LoVo (cell line): ENCODE measurements at places on chromosomes 6 and 20.
A peak's percentile ranks its signal among the peaks of the same experiment; 100 is the strongest.

DNA sequence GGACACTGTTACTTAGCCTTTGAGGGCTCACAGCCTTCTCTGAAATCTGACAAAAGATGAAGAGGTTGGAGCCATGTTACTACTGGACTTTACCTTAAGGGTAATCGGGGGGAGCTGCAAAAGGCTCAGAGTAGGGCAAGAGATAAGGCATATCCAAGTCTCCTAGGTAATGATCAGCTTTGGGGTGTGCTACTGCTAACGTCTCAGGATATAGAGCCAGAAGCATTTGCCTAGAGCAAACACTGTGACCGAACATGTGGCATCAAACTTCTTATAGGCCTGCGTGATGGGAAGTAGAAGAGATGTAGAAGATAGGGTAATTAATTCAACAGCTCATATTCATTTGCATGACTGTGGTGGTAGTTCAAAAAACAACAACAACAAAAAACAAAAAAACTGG is 11.1 kb downstream of the UBE2V1 start:
- DNase-seq, result no peak

- no peak for DNase-seq
These were observed 1.1 kb downstream of the RNF39 start for GRCh38 chr6:30074331-30075093.

GRCh38 chr20:10447028-10447427 is 11.9 kb downstream of the SLX4IP start:
- DNase-seq, result peak; percentile 74

DNA sequence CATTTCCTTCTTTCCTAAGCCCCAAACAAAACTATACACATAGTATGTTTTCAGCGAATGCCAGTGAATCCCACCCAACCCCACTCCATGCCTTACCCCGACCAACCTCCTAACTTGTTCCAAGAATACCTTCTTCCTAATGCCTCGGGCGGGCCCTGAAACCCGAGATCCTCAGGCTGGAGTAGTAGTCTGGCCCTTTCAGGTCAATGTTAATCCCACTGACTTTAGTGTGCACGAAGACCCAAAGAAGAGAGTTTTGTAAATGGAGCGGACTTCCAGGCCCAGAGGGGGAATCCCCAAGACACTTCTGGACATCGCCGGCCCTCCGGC is 394 bp downstream of the YIPF3 start:
- no peak for DNase-seq

GRCh38 chr20:52191132-52191915 is at the start of gene ZFP64:
ZFP64 (minus strand) TSS chr20:52191779; CDS start chr20:52191636, 143 bp downstream.
- DNase-seq, result peak; percentile 77

DNA sequence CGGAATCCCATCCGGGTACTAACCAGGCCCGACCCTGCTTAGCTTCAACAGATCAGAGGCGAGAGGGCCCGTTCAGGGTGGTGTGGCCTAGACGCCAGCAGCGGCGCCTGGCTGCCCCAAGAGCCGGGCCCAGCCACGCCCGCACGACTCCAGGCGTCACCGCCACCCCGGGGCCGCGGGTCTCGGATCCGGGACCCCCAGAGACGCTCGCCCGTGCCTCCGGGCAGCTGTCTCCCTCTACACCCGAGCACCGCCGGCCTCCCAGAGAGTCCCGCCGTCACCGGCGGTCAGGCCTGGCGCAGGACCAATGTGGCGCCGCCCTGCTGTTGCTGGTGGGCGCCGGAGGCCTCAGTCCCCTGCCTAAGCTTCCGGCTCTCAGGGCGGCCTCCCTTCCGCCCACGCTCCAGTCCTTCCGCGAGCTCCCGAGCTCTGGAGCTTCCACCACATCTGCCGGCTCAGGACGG is 441.2 kb upstream of the DEFB115 start:
- DNase-seq, result no peak

- DNase-seq, result no peak
These were observed 12.1 kb upstream of the NFATC2 start for GRCh38 chr20:51554538-51555165.

DNA sequence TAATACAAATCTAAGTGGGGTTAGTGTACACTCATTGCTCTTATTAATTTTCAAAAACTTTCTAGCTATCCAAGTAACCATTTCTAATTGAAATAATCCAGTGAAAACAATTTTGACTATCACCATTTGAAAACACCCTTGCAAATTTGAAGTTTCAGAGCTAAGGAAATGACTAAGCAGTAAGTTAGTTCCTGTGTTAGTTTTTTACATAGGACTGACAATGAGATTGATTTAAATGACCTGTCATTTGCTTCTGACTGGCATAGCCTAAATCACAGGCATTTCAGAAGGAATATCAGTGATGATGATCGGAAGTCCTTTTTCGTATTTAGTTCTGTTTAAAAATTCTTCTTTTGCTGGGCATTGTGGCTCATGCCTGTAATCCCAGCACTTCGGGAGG is 27.0 kb downstream of the STK4 start:
- DNase-seq, result no peak

DNA sequence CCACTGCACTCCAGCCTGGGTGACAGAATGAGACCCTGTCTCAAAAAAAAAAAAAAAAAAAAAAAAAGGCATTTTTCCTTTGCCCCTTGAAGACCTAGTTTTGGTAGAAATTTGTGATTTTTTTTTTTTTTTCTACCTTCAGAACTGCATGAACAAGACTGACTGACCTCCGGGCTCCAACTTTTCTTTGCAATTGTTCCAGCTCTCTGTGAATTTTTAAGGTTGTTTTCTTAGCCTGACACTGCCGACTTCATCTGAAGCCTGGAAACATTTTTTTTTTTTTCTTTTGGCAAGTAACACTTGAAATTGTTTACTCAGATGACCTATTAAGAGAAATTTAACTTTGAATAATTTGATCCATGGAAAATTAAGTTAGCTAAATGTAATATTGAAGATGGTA is 73.0 kb downstream of the SLC24A3 start:
- DNase-seq, result no peak

- DNase-seq, result no peak
These were observed 49.7 kb downstream of the GOPC start for GRCh38 chr6:117552618-117553017.

- DNase-seq, result no peak
These were observed 8.8 kb downstream of the KCNQ2 start for GRCh38 chr20:63463400-63464288.

- peak; percentile 34 for DNase-seq
These were observed 665 bp downstream of the RRAGD start for GRCh38 chr6:89411145-89412070.

DNA sequence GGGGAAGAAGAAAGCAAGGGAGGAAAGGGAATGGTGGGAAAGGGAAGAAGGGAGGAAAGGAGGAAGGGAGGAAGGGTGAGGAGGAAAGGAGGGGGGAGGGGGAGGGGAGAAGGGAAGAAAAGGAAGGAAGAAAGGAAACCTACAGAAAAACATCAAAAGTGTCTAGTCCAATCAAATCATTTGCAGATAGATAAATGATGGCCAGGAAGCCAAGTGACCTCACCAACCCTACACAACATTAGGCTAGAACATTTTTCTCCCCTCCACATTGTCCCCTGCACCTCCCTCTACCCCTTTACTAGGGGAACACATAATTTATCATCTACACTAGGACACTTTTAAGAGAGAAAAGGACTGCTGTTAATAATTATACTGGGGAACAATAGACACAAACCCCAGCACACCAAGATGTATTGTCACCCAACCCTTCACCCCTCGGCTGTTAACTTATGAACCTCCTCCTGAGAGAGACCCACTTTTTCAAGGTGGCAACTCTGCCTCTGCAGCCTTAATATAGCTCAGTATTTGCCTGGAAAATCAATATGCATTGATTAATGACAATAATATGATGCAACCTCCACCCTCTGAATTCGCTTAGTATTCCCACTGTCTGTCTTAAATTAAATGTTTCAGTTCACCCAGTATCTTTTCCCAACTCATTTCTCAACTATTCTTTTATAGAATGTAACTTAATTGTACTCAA is 231.2 kb downstream of the PTPRT start:
- DNase-seq, result no peak

DNA sequence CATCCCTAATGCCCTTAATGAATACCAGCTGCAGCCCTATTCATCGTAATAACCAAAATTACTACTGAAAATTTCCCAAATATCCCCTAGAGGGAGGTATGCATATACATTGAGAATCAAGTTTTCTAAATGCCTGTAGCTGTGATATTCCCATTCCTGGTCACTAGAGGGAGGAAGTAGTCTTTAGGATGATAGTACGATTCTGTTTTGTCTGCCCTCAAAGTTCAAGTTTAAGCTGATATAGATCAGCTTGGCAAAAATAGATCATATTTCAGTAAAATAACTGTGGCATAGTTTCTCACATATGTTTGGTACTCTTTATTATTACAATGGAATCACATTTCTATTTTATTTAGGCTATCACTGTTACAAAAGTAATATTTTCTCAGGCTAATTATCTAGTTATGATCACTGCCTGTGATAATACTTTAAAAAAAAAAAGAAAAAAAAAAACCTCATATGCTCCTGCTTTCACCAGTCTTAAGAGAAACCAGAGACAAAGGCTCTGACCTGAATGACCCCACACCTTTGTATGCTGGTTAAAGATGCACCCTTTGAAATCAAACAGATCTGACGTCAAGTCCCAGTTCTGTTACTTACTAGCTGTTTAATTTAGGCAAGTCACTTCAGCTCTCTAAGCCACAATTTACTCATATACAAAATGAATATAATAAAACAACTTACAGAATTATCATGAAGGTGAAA is 11.0 kb downstream of the TSPYL1 start:
- peak; percentile 78 for DNase-seq

GRCh38 chr6:169583886-169584541 is 117.8 kb downstream of the WDR27 start:
- no peak for DNase-seq

GRCh38 chr6:138568997-138569396 is 69.7 kb upstream of the NHSL1 start:
- DNase-seq, result no peak

DNA sequence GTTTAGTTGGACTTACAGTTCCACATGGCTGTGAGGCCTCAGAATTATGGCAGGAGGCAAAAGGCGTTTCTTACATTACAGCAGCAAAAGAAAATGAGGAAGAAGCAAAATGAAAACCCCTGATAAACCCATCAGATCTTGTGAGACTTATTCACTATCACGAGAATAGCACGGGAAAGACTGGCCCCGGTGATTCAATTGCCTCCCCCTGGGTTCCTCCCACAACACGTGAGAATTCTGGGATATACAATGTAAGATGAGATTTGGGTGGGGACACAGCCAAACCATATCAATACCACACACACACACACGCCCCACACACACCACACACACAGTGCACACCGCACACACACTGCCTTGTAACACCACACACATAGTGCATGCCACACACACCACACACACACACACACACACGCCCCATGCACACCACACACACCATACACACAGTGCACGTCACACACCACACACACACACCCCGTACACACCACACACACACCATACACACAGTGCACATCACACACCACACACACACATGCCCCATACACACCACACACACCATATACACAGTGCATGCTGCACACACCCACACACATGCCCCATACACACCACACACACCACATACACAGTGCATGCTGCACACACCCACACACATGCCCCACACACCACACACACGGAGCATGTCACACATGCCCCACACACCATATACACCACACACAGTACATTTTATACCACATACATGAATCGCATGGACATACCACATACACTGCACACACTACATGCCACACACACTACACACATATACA is 310.5 kb downstream of the TAF4 start:
- DNase-seq, result no peak

DNA sequence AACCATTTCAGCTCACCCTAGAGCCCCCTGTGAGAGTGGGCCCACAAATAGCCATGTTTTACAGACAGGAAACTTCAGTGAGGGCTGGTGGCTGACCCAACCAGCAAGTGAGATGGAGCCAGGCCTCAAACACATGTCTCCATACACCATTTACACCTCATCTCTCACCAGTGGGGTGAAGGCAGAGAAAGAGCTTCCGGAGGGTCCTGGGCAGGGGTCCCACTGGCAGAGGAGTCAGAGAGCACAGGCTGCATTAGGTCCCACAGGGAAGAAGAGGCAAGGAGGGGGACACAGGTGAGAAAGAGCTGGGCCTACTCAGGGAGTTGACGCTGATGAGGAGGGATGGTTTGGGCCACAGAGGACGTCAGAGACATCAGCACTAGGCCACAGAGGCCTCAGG is 172.6 kb downstream of the VEGFA start:
- DNase-seq, result no peak

GRCh38 chr20:63293456-63293855 is 470 bp downstream of the COL20A1 start:
- no peak for DNase-seq

DNA sequence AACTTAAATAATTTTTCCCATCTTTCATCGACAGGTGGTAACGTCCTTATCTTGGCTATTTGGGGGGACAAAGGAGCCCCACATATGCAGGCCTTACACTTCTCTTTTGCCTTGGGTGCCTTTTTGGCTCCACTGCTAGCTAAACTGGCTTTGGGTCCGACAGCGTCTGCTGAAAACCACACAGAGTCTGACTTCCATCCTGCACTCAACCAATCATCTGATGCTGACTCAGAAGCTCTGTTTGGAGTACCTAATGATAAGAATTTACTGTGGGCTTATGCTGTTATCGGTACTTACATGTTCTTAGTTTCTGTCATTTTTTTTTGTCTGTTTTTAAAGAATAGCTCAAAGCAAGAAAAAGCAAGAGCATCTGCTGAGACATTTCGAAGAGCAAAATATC is 178.5 kb downstream of the SLC16A10 start:
- no peak for DNase-seq

DNA sequence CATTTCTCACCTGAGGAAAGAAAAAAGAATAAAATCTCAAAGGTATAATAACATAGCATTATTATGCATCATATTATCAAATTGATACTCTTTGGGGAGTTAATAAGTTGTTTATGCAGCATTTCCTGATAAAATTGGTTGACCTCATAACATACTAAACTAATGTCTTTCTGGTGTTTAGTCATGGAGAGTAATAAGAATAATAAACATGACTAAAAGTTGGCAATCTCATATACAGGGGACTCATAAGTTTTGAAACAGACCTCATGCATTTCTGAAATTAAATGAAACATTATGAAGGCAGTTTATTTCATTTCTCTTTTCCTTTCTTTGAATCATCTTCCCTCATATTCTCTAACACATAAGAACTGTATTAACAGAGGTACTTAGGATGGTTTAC is 60.5 kb upstream of the PRDM1 start:
- no peak for DNase-seq
